Stimulated activated CD4-positive, alpha-beta T cell treated with anti-CD3 and anti-CD28 coated beads, Interleukin-2, amount 100 ng/mL, for 24 hours (primary cell): ENCODE measurements at places on chromosomes 4 and X.

DNA sequence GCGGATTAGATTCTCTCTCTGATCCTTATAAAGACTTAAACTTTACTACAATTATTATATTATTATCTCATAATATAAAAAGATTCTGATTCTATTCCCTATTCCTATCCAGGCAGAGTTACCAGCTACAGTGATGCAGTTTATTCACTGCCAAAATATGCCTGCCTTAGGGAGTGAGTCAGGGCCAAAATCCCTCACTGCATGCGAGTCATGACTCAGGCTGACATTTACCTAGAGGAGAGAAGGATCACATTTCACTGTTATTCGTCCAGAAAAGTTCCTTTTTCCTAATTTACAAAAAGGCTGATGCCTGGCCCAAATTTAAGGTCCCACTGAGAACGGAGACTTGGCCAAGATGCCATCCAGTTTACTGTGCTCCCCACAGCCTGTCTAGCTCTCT, 168.5 kb upstream of the LDB2 start:
- DNase-seq = no peak

GRCh38 chr4:968621-969394, 4.6 kb downstream of the DGKQ start:
- no peak for DNase-seq

GRCh38 chr4:23084559-23085248, 392.0 kb downstream of the GBA3 start:
- DNase-seq = no peak

DNA sequence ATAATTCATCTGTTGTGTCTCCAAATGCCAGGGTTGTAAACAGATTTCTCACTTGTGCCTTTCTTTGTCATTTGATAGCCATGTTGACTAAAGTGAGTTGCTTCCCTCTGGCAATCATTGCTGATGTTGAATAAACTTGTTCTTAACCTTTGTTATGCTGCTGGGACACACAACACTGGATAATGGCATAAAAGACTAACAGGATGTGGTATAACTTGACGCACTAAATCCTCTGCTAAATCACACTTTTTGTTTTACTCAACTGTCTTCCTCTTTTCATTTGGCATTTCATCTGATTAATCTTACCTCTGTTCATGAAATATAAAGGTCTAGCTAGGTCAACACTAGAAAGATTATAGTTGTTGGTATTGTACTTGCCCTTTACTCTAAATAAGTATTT, 17.6 kb upstream of the CXCL5 start:
- DNase-seq = no peak

GRCh38 chrX:70973221-70973620, 42.3 kb upstream of the SLC7A3 start:
- DNase-seq = no peak

DNA sequence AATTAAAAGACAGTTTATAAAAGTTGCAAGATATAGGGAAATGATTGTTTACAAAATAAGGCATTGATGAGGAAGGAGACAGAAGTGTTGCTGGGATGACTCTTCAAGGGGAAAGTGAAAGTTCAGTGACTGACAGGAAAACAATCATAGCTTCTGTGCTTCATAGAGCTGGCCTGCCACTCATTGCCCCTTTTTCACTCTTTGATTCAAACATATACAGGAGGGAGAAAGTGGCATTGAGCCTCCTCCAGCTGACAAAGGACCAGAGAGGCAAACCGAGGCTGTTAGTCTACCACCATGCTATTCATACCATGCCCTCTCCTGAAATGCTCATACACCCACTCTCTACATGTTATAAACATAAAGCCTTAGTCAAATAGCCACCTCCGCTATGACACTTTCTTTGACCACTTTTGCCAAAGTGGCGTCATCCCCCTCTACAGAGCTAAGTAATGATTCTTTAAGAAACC, 79.2 kb upstream of the ATOH1 start:
- DNase-seq = no peak

DNA sequence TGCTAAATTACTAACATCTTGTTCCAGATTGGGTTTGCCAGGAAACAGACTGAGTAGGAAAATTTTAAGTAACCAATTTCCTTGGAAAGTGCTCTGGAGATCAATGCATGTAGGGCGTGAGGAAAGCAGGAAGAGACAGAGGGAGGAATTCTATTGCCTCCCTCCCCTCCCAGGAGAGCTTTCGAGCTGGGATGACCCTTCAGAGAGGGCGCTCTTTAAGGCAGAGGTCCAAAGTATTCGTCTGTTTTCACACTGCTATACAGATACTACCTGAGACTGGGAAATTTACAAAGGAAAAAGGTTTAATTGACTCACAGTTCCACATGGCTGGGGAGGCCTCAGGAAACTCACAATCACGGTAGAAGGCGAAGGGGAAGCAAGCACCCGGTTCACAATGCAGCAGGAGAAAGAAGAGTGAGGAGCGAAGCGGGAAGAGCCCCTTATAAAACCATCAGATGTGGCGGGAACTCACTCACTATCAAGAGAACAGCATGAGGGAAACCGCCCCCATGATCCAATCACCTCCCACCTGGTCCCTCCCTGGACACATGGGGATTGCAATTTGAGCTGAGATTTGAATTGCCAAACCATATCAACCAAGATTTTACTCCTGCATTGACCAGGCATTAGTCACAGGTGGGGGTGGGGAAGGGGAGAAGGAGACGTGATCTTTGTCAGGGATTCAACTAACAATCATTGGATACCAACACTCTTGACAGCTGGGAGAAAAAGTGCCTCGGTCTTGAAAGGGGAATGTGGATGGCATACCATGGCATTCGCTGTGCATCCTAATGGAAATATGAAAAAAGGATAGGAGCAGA, 63.8 kb downstream of the SLITRK2 start:
- no peak for DNase-seq

GRCh38 chr4:38365748-38366310, 298.2 kb upstream of the KLF3 start:
- no peak for DNase-seq

GRCh38 chr4:144903953-144904711, 193.9 kb downstream of the ANAPC10 start:
- DNase-seq = no peak

- DNase-seq = no peak
These were observed 134.7 kb upstream of the FAM9C start for GRCh38 chrX:13179100-13179499.

GRCh38 chrX:19343085-19343534, 617 bp upstream of the PDHA1 start:
- DNase-seq = no peak

- no peak for DNase-seq
These were observed 3.9 kb upstream of the TRIM60 start for GRCh38 chr4:165027762-165028402.

GRCh38 chr4:136562834-136563233, 969.5 kb downstream of the PCDH18 start:
- no peak for DNase-seq

DNA sequence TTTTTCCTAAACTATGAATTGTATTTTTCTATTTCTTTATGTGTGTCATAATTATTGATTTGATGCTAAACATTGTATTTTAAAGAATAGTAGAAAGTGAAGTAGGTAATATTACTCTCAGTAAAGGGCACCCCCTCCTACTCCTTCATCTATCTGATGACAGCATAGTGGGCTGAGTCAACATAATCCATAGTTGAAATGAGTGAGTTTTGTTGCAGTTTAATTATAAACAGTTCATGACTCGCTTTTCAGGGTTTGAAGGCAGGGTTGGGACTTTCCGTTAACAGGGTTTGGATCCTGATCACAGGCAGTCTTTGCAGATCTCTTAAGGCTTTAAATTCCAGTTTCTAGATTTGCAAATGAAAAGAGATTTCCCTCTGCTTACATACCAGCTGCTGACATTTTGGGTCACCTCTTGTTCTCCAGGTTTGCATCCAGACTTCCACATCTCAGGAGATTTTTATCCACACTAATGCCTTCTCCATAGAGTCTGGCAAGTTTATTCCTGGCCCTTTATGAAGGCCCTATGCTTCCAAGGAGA, 54.0 kb upstream of the TACR3 start:
- no peak for DNase-seq

GRCh38 chrX:105475801-105476200, 255.3 kb upstream of the TEX13A start:
- DNase-seq = no peak

DNA sequence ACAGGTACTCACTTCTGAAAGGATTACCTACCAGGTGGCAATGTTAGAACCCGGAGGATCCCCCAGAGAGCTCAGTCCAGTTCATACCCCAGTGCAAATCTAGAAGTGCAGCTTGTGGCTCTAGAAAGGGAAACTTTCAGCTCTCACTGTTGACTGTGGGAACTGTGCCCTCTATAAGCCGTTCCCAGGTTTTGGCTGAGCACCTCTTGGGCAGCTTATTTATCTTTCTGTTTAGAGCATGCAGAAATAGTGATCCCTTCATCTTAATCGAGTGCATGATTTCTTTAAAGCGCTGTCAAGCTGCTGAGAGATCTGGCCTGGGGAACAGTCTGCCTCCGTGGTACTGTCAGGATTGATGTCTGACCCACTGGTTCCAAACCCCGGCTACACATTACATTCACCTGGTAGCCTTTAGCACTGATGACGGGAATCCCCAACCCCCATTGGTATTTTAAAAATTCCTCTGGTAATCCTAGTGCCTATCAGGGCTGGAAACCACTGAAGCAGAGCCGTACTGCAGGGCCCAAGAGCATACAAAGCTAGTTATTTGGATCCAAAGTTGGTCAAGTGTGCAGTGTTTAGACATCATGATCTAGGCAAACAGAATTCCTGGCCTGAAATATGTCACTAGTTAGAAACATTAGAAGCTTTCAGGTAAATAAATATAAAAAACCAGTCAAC, 103.2 kb downstream of the KLHL8 start:
- no peak for DNase-seq

GRCh38 chr4:156898373-156899117, 73.1 kb downstream of the PDGFC start:
- no peak for DNase-seq

GRCh38 chr4:117429061-117429460, 343.7 kb upstream of the TRAM1L1 start:
- DNase-seq = no peak

DNA sequence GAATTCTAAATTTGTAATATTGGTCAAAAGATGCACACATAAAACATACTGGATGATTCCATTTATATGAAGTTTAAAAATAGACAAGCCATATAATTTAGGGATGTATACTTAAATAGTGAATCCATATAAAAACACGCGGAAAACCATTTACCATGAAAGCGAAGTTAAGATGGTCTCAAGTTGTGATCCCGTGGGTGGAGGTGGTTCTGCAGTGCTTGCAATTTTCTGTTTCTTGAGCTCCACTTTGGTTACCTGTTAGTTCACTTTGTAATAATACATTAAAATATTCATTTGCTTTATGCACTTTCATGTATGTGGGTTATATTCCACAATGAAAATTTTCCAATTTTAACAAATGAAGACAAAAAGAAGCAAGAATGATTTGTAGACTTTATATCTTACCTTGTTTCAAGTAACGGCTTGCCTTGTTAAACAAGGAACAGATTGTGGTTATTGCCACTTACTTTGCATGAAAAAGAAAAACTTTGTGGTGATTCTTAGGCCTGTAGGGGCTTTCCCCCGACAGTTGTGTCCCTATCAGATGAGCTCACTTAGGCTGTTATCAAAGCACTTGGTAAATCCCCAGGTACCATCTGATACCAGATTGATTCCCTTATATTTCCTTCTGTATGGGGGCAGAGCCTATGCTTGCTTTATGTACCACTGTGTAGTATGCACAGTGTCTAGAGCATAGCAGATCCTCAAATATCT, 12.2 kb downstream of the UCP1 start:
- peak; percentile 30 for DNase-seq

GRCh38 chr4:79678472-79679202, 270.6 kb upstream of the GK2 start:
- DNase-seq = no peak

DNA sequence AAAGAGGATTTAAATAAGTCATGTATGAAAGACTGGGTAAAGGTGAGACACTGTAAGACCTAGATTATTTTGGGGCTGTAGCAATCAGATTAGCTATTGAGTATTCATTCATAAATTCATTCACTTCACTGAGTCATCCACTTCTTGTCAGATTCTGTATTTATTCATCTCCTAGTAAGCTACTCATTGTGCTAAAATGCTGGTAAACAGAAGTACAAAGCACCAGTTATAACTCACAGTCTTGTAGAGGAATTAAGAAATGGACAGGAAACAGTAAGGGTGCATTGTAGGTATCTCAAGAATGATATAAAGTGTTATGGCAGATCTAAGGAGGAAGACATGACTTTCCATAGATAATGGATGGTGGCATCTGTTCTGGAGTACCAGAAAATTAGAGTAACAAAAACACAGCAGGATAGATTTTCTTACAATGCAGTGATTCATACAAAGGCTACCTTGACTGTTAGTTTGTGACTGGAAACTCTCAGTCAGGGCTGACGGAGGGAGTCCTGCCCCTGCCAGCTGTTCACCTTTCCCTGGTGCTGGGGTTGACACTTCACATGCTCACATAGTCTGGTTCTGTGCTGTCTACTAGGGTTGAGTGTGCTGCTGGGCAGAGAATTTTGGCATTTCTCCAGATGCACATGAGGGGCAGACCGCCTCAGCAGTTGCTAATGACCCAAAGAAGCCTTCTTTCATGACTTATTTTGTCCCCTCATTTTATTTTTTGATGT, 26.5 kb upstream of the HAND2 start:
- DNase-seq = no peak

GRCh38 chr4:159107203-159107925, 4.5 kb downstream of the RAPGEF2 start:
- DNase-seq = no peak

DNA sequence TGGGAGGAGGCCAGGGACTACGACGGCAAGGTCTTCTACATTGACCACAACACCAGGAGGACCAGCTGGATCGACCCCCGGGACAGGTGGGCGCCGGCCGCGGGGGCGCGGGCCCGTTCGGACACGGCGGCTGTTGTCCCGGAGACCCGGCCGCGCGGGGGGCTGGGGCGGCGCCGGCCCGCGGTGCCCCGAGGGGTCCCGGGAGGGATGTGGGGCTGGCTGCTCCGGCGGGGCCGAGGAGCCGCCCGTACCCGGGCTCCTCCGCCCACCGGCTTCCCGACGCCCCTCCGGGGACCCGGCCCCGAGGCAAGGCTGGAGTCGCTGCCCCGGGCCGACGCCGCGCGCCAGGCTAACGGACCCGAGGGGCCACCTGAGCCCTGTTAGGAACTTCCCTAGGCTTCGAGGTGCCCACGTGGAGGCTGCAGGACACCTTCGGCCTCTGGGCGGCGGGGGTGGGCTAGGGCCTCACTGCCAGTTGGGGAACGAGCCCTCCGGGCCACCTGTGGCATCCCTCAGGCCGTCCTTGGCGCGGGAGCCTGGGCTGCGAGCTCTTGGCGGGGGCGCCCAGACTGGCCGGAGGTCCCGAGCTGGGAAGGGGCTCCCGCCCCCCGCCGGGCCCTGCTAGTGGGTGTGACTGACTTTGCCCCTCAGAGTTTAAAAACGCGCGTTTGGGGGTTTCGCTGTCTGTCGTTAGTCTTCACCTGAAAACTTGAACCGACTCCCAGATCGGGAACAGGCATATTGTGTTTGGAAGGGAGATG, 660 bp downstream of the WWC2 start:
- DNase-seq = peak; percentile 17

GRCh38 chr4:88533937-88534750, 10.6 kb upstream of the PYURF start:
- DNase-seq = no peak

- no peak for DNase-seq
These were observed 1222.4 kb upstream of the PRKX start for GRCh38 chrX:4935846-4936245.
